Natural killer cell treated with Interleukin-12 subunit alpha and Interleukin-12 subunit beta and Interleukin-15 and Interleukin-18, amount 100 ng/mL, for 72 hours (primary cell): ENCODE measurements at places on chromosomes 1 and 21.

- peaks cover 64% of the 10 kb centered on the region for H3K4me1 ChIP-seq
- H3K27me3 ChIP-seq: no peaks in the 10 kb centered on the region
- H3K4me3 ChIP-seq: peak overlapping the region; percentile 83
- peak overlapping the region; percentile 97 for H3K27ac ChIP-seq
- no peak for DNase-seq
These were observed 399 bp upstream of the PTPRC start for GRCh38 chr1:198638441-198638840.

GRCh38 chr1:26373281-26373680 is 731 bp upstream of the ZNF683 start:
- H3K36me3 ChIP-seq: peaks cover 5% of the 10 kb centered on the region
- H3K27ac ChIP-seq: no peak overlapping the region
- DNase-seq: no peak
- peak overlapping the region; percentile 56 for H3K4me3 ChIP-seq

GRCh38 chr1:182368903-182369302 is 22.7 kb downstream of the GLUL start:
- H3K27me3 ChIP-seq: peaks cover 16% of the 10 kb centered on the region
- no peaks in the 10 kb centered on the region for H3K4me1 ChIP-seq
- H3K36me3 ChIP-seq: no peaks in the 10 kb centered on the region
- DNase-seq: no peak
- H3K27ac ChIP-seq: no peak overlapping the region
- no peak overlapping the region for H3K4me3 ChIP-seq

DNA sequence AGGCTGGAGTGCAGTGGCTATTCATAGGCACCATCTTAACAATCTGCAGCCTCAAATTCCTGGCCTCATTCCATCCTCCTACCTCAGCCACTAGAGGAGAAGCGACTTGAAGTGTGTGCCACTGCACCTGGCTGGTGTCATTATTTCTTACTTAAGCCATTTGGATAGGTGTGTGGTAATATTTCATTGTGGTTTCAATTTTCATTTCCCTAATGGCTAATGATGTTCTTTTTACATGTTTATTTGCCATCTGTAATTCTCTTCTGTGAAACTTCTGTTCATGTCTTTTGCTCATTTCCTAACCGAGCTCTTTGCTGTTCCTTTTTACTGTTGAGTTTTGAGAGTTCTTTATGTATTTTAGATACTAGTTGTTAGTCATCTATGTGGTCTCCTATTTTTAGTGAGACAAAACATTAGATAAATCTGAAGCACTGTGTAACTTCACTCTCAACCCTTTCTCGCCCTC is 66.8 kb downstream of the SLC27A3 start:
- H3K4me1 ChIP-seq: peaks cover 21% of the 10 kb centered on the region
- no peak overlapping the region for H3K27ac ChIP-seq
- H3K36me3 ChIP-seq: no peaks in the 10 kb centered on the region
- no peaks in the 10 kb centered on the region for H3K27me3 ChIP-seq

GRCh38 chr21:43611598-43612369 is 47.5 kb downstream of the HSF2BP start:
- H3K4me3 ChIP-seq: no peak overlapping the region
- no peak for DNase-seq
- H3K27me3 ChIP-seq: peaks cover 6% of the 10 kb centered on the region
- no peaks in the 10 kb centered on the region for H3K36me3 ChIP-seq

- no peak for DNase-seq
- H3K27ac ChIP-seq: no peak overlapping the region
- no peaks in the 10 kb centered on the region for H3K36me3 ChIP-seq
- peaks cover 5% of the 10 kb centered on the region for H3K4me1 ChIP-seq
These were observed 332.8 kb downstream of the DISC1 start for GRCh38 chr1:231959225-231959884.

DNA sequence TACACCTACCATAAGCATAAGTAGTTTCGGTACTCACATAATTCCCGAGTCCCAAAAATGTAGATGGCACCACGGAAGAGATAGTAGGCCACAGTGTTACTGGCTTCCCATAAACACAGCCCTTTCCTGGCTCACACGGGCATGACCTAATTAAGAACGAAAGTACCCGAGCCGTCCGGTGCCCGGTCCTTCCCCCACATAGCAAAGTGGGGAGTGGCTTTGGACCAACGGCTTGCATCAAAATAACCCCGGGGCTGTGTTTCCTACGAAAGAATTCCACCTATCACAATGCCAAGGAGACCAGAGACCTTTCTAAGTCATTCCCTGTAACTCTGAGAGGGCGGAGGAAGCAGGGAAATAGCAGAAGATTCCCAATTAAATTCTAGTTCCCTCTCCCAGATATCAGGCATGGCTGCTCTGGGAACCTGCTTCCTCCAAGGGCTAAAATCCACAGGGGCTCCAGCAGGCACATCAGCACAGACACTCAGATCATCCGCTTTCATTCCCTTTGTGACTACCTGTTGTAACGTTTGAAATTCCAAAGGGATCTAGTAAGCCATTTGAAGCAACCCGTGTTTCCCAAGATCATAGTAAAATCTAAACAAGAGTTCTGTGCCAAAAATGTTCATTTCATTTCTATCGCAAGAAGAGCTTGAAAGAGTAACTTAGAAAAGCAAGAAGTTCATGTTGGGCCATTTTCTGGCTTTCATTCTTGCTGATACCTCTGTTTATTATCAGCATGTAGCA is at the start of gene TMPRSS3:
TSS of gene TMPRSS3 (minus strand) at position 148 of the 747 bp plus-strand sequence. CDS start 635 bp downstream, outside the sequence.
- no peaks in the 10 kb centered on the region for H3K36me3 ChIP-seq
- no peak within 1 kb of the TSS for H3K27ac ChIP-seq
- peaks cover 20% of the 10 kb centered on the region for H3K4me1 ChIP-seq

GRCh38 chr1:204370176-204370575 is 10.4 kb upstream of the PLEKHA6 start:
- DNase-seq: no peak
- H3K4me1 ChIP-seq: peaks cover 5% of the 10 kb centered on the region
- no peak overlapping the region for H3K4me3 ChIP-seq
- H3K27me3 ChIP-seq: peaks cover 9% of the 10 kb centered on the region
- no peak overlapping the region for H3K27ac ChIP-seq

GRCh38 chr1:20678599-20678998 is 17.4 kb upstream of the DDOST start:
- no peaks in the 10 kb centered on the region for H3K36me3 ChIP-seq
- H3K27ac ChIP-seq: no peak overlapping the region
- H3K4me1 ChIP-seq: peaks cover 8% of the 10 kb centered on the region
- H3K27me3 ChIP-seq: peaks cover 13% of the 10 kb centered on the region
- H3K4me3 ChIP-seq: peak overlapping the region; percentile 29

- DNase-seq: no peak
- H3K36me3 ChIP-seq: peaks cover 5% of the 10 kb centered on the region
- H3K4me1 ChIP-seq: peaks cover 22% of the 10 kb centered on the region
- no peak overlapping the region for H3K4me3 ChIP-seq
These were observed 3.0 kb upstream of the MFSD2A start for GRCh38 chr1:39951926-39952325.

DNA sequence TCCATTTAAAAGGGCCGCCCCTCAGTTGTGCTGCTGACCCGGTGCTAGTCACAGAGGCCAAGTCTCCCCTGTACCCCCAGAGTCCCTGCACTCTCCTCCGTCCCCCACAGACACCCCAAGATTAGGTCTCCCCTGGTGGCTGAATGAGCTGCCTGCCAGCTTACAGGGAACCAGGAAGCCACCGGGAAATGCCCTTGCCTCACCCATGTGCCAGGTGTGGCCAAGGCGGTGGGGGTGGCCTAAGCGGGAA is 32.7 kb downstream of the HSPG2 start:
- H3K4me1 ChIP-seq: peaks cover 6% of the 10 kb centered on the region
- H3K27me3 ChIP-seq: peaks cover 4% of the 10 kb centered on the region
- H3K27ac ChIP-seq: no peak overlapping the region
- no peak for DNase-seq
- H3K36me3 ChIP-seq: no peaks in the 10 kb centered on the region
- no peak overlapping the region for H3K4me3 ChIP-seq

DNA sequence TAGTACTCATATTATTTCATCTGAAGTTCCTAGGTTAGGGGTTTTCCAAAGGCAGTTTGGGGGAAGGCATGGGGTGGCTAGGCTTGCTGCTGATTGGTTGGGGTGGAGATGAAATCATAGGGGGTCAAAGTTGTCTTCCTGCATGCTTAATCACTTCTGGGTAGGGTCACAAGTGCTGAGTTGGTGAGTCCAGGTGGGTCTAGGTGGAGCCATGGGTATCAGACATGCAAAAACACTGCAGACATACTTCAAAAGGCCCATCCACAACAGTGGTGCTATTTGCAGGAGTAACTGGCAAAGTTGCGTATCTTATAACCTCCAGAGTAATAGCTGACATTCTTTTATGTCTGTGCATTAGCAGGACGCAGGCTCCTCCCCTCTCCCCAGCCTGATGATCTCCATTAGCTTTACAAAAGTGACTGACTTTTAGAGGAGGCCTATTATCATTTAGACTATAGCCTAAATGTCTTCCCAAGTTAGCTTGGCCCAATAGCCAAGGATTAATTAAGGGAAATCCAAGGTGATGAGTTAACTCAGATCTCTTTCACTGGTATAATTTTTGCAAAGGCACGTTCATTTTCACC is 374.4 kb upstream of the PRMT6 start:
- no peaks in the 10 kb centered on the region for H3K27me3 ChIP-seq
- H3K4me1 ChIP-seq: no peaks in the 10 kb centered on the region
- H3K27ac ChIP-seq: no peak overlapping the region
- H3K4me3 ChIP-seq: no peak overlapping the region

GRCh38 chr1:15583016-15583706 is 1.7 kb downstream of the AGMAT start:
- H3K27me3 ChIP-seq: no peaks in the 10 kb centered on the region
- peak overlapping the region; percentile 12 for H3K4me3 ChIP-seq
- peak overlapping the region; percentile 71 for H3K27ac ChIP-seq
- H3K4me1 ChIP-seq: peaks cover 10% of the 10 kb centered on the region

GRCh38 chr1:41383094-41383852 is 22.0 kb downstream of the FOXO6 start:
- H3K4me1 ChIP-seq: peaks cover 14% of the 10 kb centered on the region
- no peak overlapping the region for H3K27ac ChIP-seq
- peak overlapping the region; percentile 47 for H3K4me3 ChIP-seq
- H3K27me3 ChIP-seq: peaks cover 31% of the 10 kb centered on the region
- DNase-seq: no peak

- H3K4me1 ChIP-seq: no peaks in the 10 kb centered on the region
- peaks cover 19% of the 10 kb centered on the region for H3K36me3 ChIP-seq
- DNase-seq: no peak
These were observed 17.5 kb downstream of the DBT start for GRCh38 chr1:100232156-100232555.
